ENCODE measurements at places on chromosomes 2 and 18.

GRCh38 chr2:2689306-2689705 is 358.2 kb upstream of the MYT1L start:
- DNase-seq = no peak

- DNase-seq = no peak
Observed at GRCh38 chr2:21332993-21333625, 209.3 kb downstream of the TDRD15 start.

GRCh38 chr18:63903851-63904570 is 3.7 kb upstream of the SERPINB10 start:
- DNase-seq = no peak

GRCh38 chr2:128736046-128736688 is 417.5 kb upstream of the HS6ST1 start:
- no peak for DNase-seq

- DNase-seq = no peak
Observed at GRCh38 chr2:157233506-157233905, 24.0 kb upstream of the GALNT5 start.

- DNase-seq = no peak
Observed at GRCh38 chr2:139600166-139600565, 820.0 kb upstream of the NXPH2 start.

- DNase-seq = no peak
Observed at GRCh38 chr2:42937171-42937875, 144.9 kb upstream of the HAAO start.

GRCh38 chr18:58733866-58734265 is 62.6 kb downstream of the MALT1 start:
- no peak for DNase-seq

DNA sequence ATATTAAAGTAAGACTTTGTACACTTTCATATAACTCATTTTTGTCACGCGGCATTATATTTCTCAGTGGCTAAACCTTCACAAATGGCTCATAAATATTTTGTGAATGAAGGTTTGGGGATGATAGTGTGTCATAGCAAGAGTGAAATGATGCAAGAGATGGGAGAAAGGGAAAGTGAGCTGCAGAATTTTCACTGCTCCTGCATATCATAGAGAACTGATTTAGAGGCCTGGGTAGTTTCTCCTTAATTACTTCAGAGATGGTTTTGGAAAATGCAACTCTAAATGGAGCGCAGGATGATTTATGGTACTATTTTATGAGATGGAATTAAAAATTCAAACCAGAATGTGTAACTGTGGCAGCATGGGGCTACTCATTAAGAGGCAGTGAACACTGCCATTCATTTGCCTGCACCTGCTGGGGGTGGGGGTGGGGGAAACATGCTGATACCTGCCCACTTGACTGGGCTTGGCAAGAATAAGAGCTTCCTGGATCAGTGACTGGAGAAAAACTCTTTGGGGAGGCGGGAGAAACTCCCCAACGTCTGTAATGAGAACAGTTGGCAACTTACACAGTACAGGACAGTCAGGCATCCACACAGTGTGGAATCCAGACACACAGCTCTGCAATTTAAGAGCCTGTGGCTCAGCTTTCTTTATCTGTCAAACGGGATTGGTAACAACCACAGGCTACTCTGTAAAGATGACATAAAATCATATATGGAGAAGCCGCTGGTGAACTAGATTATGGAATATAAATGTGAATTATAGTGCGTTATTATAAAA is 941.9 kb downstream of the SLC4A3 start:
- no peak for DNase-seq

GRCh38 chr2:62215306-62216064 is 19.6 kb downstream of the B3GNT2 start:
- DNase-seq = no peak

DNA sequence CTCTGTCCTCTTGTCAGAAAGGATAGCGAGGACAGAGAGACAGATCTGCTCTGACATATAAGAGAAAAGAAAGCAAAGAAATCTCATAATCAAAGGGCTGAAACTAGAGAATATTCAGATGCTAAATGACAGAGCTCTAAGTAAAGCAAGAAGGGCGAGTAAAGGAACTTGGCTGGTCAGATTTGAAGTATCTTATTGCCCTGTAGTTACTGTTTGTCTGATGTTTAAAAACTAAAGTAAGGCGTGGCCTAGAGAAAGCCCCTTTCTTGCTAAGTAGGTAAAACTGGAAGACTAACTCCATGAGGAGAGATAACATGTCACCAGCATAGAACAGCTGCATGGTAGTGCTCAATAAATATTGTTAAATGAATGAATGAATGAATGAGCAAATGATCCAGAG is 70.0 kb downstream of the CRACDL start:
- no peak for DNase-seq

- no peak for DNase-seq
Observed at GRCh38 chr2:17068021-17068420, 402.4 kb upstream of the CYRIA start.
